Neural progenitor cell (in vitro differentiated cells): ENCODE measurements at places on chromosomes 4 and X.

- DNase-seq = no peak
Measured at GRCh38 chr4:143617994-143618679, 82.3 kb downstream of the FREM3 start.

GRCh38 chrX:67654301-67654700 lies 110.5 kb downstream of the AR start:
- no peak for DNase-seq

GRCh38 chrX:153802513-153803045 lies 8.1 kb downstream of the SSR4 start:
- DNase-seq = no peak

DNA sequence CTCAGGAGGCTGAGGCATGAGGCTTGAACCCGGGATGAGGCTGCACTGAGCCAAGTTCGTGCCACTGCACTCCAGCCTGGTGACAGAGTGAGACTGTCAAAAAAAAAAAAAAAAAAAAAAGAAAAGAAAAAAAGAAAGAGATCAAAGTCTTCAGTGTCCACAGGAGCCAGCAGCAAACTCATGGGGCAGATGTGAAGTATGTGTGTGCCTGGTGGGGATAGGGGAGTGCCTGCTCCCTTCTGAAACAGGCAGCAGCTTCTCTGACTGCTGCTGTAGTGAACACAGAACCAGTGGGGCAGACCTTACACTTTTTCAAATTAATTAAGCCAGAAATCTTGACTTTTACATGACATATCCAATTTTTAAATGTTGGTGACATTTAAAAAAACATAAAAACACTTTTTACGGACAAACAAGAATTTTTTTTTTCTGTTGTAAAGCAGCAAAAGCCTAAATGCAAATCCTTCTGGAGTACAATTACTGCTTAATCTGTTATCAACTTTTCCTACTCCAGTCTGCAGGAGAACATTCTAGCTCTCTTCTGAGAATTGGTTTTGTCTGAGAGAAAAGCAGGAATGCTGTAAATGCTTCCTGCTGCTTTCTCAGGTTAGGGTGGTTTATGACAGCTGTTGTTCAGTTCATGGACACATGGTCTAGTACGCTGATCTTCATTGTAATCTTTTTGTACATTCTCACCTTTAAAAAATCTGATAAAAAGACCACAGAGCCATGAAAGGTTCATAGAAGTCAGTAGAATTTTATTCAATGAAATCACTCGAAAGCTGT lies 311.1 kb downstream of the CAMK2D start:
- no peak for DNase-seq

- no peak for DNase-seq
Measured at GRCh38 chrX:20521222-20521621, 254.5 kb upstream of the RPS6KA3 start.

DNA sequence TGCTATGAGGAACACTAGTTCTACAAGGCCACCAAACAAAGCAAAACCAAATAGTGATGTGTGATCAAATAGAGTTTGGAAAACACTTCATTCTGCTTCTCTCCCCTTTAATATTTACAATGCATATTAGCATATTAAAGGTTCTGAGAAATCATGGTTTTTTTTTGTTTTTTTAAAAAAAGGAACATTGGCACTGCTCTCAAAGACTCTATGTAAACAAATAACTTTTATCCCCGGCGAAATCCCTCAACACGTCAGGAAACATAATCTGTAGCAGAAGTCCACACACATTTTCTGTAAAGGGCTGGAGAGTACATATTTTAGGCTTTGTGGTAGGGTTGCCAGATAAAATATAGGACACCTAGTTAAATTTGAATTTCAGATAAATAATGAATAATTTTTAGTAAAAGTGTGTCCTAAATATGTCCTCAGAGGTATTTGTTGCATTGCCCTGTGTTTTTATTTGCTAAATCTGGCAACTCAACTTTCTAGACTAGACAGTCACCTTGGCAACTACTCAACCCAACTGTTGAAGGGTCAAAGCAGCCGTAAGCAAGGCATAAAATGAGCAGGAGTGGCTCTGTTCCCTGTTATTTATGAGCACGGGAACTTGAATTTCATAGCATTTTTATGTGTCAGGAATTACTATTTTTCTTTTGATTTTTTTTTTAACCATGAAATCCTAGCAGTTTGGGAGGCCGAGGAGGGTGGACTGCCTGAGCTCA lies 8.6 kb downstream of the SPATA4 start:
- no peak for DNase-seq

DNA sequence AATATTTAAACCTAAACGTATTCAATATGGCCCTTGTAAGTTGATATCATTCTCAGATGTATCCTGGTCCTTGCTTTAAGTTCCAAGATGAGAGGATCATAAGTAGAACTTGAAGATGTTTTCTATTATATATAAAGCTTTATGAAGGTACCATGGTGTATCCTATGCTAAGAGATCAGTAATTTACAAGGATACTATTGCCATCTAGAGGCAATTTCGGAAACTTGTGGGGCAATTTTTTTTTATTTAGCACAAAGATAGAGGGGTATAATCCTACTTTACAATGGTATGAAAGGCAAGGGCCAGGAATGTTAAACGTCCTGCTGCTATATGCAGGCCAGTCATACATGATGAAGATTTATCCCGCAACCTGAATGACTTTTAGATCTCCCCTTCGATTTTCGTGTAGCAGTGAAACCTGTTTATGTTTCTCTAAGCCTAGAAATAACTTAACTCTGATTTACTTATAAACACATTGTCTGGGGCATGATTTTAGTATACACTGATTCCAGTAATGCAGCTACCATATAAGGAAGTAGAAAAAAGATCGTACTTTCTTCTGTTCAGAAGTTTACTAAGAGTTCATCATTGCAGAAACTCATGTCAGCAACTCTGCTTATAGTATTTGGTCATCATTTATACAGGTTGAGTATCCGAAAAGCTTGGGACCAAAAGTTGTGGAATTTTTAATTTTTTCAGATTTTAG lies 2.6 kb downstream of the SLC25A31 start:
- peak; percentile 53 for DNase-seq

GRCh38 chrX:106902684-106903083 lies 457 bp downstream of the RIPPLY1 start:
- DNase-seq = no peak

- no peak for DNase-seq
Measured at GRCh38 chr4:150259861-150260567, 181.8 kb downstream of the DCLK2 start.

DNA sequence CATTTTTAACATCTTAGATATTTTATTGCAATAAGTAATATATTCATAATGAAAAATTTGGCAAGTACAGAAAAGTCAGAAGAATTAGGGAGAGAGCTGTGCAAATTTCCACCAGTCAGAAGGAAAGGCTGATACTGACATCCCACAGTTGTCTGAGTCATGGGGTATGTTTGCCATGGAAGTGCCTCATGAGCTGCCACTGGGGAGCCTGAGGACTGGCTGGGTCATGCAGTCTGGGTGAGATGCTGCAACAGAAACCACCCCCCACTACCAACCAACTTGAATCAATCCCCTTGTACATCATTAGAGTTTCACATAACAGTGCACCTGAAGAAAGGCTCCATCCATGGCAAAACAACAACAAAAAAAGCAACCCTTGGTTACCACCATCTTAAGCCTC lies 45.2 kb upstream of the ENPP6 start:
- no peak for DNase-seq

DNA sequence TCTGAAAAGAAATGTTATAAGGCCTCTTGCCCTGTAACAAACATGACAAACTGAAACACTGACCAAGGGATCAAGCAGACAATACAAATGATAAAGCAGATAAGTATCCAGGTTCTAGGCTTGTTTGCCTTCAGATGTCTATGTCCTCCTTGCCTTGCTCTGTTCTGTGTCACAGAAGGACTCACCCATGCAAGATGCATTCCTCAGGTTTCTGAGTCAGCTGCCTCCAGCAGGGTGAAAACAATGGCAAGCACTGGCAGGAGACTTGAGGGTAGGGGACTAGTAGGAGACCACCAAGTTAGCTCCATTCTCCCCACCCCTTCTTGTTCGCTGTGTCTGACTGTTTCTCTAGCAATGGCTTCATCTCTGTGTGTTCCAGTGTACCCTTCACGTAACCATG lies 76.6 kb upstream of the CXXC4 start:
- DNase-seq = peak; percentile 35

GRCh38 chr4:25310803-25311166 lies 1.8 kb upstream of the ZCCHC4 start:
- DNase-seq = no peak

GRCh38 chr4:134888156-134888555 lies 686.6 kb upstream of the PABPC4L start:
- DNase-seq = no peak

DNA sequence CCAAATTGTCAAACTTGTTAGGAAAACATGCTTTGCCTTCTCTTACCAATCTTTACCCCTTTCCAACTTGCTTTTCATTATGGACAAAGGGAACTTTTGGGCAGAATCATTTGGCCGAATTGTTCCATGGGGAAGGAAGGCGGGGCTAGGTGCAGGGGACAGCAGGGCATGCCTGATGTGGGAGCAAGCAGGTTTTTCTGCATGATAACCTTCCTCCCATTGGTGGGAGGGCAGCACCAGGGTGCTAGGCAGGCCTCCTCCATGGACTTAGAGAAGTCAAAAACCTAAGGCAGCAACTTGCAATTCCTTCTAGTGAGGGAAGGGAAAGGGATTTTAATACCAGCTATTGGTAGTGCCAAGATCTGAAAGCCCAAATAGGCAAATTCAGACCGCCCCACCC lies 260.5 kb downstream of the MAPK10 start:
- no peak for DNase-seq

DNA sequence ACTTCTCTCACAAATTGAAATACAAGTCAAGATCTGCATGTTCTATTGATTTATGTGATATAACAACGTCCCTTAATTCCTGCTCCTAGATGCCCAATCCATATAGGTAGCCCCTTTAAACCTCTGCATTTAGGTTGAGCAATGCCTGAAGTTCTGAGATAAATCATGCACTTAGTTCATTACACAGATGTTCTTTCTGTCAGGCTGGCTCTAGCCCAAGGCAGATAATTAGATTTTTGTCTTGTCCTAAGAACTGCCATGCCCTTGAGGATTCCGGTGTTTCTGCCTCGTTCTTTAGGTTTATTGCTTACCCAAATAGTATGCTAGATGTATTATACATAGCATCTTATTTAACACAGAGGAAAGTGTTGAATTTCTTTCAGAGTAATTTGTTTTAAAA lies 143.1 kb downstream of the TRAM1L1 start:
- DNase-seq = no peak

GRCh38 chrX:133813971-133814370 lies 171.4 kb downstream of the GPC3 start:
- DNase-seq = no peak

DNA sequence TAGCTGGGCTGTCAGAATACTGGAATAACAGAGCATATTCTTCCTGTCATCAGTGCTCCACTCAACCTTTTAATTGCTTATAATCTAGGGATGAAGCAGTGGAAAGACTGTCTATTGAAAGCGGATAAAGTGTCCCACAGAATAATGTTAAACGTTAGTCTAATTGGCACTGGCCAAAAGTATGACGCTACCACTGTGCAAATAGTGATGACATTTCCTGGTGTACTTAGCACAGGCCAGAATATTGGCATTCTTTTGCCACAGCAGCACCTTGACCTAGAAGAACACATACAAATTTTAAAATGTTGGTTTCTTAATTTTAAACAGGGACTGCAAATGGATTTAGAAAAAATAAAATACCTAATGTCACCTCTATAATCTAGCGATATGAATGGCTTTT lies 635.2 kb upstream of the SPANXN1 start:
- no peak for DNase-seq

DNA sequence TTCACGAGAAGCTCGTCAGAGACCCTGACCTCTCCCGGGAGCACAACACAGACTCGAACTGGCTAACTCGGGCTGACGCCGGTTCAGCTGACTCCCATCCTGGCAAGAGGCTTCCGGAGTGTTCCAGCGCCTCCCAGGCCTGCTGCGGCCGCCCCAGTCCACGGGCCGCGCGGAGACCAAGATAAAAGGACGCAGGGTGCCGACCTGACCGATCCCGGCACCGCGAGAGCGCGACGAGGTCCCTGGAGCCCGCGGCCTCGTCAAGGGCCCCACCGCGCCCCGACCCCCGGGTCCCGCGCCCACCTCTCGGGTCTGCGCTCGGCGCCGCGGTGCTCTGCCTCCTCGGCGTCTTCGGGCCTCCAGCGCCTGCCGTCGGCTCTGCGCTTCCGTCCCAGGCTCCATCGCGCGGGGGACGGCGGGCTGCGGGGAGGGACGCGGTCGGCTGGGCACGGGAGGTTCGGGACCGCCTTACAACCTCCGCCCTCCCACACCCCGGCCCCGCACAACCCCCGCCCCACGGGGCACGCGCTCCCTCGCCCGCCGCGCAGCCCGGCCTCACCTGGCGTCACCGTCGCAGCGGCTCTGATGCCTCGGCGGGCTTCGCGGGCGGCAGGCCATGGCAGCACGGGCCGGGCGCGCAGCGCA lies 426 bp downstream of the SLBP start:
- peak; percentile 68 for DNase-seq

GRCh38 chr4:17275836-17276235 lies 236.1 kb downstream of the QDPR start:
- DNase-seq = no peak

GRCh38 chr4:11470438-11471045 lies 41.8 kb upstream of the HS3ST1 start:
- no peak for DNase-seq

GRCh38 chr4:71254451-71255012 lies 84.3 kb upstream of the SLC4A4 start:
- no peak for DNase-seq

- no peak for DNase-seq
Measured at GRCh38 chr4:138864961-138865720, 150.4 kb upstream of the NOCT start.

GRCh38 chrX:584572-584971 lies 46.0 kb upstream of the SHOX start:
- DNase-seq = no peak
